ENCODE measurements at places on chromosomes 3 and 15. TPM values are rescaled to one million over a fixed set of nuclear protein-coding genes. Genes with fewer than 3 reads are reported as not detected.

DNA sequence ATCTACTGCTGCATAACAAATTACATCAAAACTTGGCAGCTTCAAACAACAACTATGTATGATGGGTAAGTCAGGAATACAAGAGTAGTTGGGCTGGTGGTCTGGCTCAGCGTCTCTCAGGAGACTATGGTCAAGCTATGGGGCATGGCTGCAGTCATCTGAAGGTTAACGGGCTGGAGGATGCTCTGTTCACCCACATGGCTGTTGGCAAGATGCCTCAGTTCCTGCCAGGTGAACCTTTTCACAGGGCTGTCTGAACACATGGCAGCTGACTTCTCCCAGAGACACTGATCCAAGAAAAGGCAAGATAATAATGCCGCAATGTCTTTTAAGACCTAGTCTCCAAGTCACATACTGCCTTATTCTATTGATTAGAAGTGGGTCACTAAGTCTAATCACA lies 63.7 kb downstream of the GPR176 start:
- no peak overlapping the region for H3K4me3 ChIP-seq
- H3K4me1 ChIP-seq, result no peaks in the 10 kb centered on the region
- DNase-seq, result no peak
- no peaks in the 10 kb centered on the region for H3K27me3 ChIP-seq
- H3K36me3 ChIP-seq, result no peaks in the 10 kb centered on the region
- H3K27ac ChIP-seq, result no peak overlapping the region

- H3K27me3 ChIP-seq, result peaks cover 2% of the 10 kb centered on the region
- H3K36me3 ChIP-seq, result no peaks in the 10 kb centered on the region
- H3K27ac ChIP-seq, result no peak overlapping the region
Observed at GRCh38 chr3:71771884-71772283, 13.1 kb downstream of the PROK2 start.

GRCh38 chr15:77630956-77631744 lies 1.6 kb downstream of the LINGO1 start:
- no peak overlapping the region for H3K27ac ChIP-seq
- DNase-seq, result peak; percentile 79
- peaks cover 7% of the 10 kb centered on the region for H3K27me3 ChIP-seq
- peak overlapping the region; percentile 39 for H3K4me3 ChIP-seq

GRCh38 chr3:31356941-31357340 lies 175.8 kb upstream of the STT3B start:
- H3K27me3 ChIP-seq, result no peaks in the 10 kb centered on the region
- DNase-seq, result no peak
- H3K36me3 ChIP-seq, result no peaks in the 10 kb centered on the region

GRCh38 chr15:79047676-79048439 lies 42.7 kb downstream of the RASGRF1 start:
- no peak for DNase-seq
- H3K27me3 ChIP-seq, result no peaks in the 10 kb centered on the region
- no peak overlapping the region for H3K4me3 ChIP-seq
- no peaks in the 10 kb centered on the region for H3K36me3 ChIP-seq

- DNase-seq, result no peak
- H3K27me3 ChIP-seq, result no peaks in the 10 kb centered on the region
- H3K4me3 ChIP-seq, result no peak overlapping the region
- no peaks in the 10 kb centered on the region for H3K4me1 ChIP-seq
- no peak overlapping the region for H3K27ac ChIP-seq
- no peaks in the 10 kb centered on the region for H3K36me3 ChIP-seq
Observed at GRCh38 chr15:73849641-73850040, 23.7 kb upstream of the TBC1D21 start.

- H3K27ac ChIP-seq, result no peak overlapping the region
- no peak overlapping the region for H3K4me3 ChIP-seq
- H3K27me3 ChIP-seq, result no peaks in the 10 kb centered on the region
- no peaks in the 10 kb centered on the region for H3K4me1 ChIP-seq
- DNase-seq, result no peak
Observed at GRCh38 chr3:143529798-143530197, 318.5 kb downstream of the SLC9A9 start.

GRCh38 chr3:129441782-129442181 lies 1.8 kb downstream of the IFT122 start:
- no peaks in the 10 kb centered on the region for H3K36me3 ChIP-seq
- DNase-seq, result peak; percentile 44
- no peak overlapping the region for H3K4me3 ChIP-seq

DNA sequence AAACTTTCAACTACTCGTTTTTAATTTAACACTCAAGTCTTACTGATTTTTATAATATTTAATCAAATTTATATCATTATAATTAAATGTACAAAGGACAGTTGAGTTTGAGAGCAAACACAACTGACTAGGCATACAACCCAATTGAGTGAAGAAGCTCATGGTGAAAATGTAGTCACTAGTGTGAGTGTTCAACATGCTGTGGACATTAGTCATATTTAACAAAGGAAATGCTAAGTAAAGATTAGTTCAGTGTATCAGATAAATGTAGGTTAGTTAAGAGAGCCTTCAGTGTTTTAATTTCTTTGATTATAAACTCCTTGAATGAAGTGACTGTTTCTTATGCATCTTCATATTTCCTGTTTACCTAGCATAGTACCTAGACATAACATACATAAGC lies 444.2 kb upstream of the GOLIM4 start:
- DNase-seq, result no peak
- H3K36me3 ChIP-seq, result no peaks in the 10 kb centered on the region
- no peak overlapping the region for H3K4me3 ChIP-seq
- H3K27ac ChIP-seq, result no peak overlapping the region

Gene ILDR1
- 17.7 TPM for total RNA-seq

Gene FILIP1L
- 25.5 TPM for total RNA-seq

Gene ECE2
- not detected for total RNA-seq

Gene RAD51
- 1.1 TPM for total RNA-seq

Gene GPR171
- total RNA-seq, result 4.9 TPM

All from kidney (tissue), 22 donors.